ENCODE measurements at places on chromosomes 7 and 10.

DNA sequence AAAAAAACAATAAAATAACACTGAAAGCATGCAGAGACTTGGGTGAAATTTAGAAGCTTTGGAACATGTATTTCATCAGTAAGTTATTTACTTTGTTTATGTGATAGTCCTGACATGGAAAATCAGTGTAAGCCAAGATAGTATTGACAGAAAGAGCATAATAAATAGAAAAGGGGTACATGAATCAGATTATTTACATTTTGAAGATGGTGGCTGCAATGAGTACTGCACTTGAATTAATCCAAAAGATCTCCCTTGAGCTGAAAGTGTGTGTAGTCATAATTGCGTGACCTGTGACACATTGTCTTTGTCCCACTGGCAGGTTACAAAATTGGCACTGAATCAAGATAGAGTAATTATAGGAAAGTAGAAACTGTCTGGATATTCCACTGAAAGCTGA lies 562.9 kb downstream of the GFRA1 start:
- DNase-seq: no peak

- peak; percentile 1 for DNase-seq
Measured at GRCh38 chr7:37376386-37376785, 72.3 kb downstream of the ELMO1 start.

- no peak for DNase-seq
Measured at GRCh38 chr10:127496035-127496434, 53.1 kb upstream of the NPS start.

- DNase-seq: no peak
Measured at GRCh38 chr7:104480529-104480928, 152.1 kb downstream of the LHFPL3 start.

DNA sequence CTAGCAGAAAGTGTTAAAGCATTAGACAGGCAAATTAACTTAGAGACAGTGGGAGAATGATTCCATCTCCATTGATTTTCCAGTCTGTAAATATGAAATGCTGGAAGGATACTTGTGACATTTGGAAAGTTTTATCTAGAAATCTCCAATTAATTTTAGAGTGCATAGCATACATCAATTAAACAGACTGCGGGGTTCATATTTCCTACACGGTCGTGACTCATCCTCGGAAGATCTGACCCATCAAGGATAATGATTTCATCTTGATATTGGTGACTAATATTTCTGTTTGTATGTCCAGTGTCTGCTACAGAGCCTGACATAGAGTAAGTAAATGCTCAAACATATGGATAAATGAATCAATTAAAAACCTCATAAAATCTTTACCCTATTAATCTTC lies 474.9 kb downstream of the KCNMA1 start:
- DNase-seq: peak; percentile 84

DNA sequence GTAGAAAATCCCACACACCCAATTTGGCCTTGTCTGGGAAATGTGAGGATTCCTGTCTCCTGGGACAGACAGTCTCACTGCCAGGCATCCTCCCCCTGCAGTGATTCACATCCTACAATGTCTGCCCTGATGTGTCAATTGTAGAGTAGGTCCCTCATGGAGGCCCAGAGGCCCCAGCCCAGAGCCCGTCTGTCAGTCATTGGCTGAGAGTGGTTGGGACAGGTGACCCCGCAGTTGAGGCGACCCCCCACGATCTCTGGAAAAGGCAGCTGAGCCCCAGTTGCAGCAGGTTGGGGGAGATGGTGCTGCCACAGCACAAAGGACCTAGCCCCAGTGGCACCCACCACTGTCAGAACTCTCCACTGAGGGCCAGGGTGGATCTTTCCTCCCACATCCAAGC lies 84.3 kb upstream of the INSIG1 start:
- DNase-seq: no peak
